ENCODE measurements at places on chromosomes 3 and 15.

GRCh38 chr3:184443364-184443763 is 63.5 kb downstream of the CHRD start:
- DNase-seq = no peak

DNA sequence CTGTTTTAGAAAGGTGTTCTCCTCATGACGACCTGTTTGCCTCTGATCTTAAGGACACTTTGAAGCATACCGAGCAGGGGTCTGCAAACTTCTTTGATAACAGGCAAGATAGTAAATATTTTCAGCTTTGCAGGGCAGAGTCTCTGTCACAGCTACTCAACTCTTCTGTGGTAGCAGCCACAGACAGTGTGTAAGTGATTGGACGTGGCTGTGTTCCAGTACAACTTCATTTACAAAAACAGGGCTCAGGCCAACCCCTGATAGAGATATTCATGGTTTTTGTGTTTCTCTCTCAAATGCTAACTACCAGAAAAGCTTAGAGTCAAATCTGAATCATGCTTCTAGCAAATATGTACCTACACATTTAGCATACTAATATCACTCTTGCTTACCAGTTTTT is 51.5 kb downstream of the TGFBR2 start:
- peak; percentile 50 for DNase-seq

GRCh38 chr15:78104566-78105475 is 12.5 kb downstream of the SH2D7 start:
- DNase-seq = no peak

DNA sequence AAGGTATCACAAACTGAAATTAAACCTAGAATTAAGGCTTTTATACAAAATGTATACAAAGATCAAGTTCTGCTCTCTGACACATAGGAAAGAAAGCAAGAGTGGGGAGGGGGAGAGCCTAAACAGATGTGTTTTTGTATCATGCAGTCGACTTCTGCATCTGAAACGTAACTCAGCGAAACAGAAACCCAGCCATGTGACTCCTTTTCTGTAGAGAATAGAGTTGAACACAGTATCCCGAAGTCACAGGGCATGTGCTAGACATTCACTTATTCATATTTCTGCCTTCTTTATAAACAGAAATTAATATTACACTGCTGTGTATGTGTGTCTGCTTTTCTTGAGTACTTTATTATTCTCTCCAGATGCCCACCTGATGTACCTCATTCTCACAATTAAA is 121.0 kb downstream of the PDZRN3 start:
- DNase-seq = no peak

- peak; percentile 29 for DNase-seq
Observed at GRCh38 chr3:120147072-120147871, 53.0 kb upstream of the GSK3B start.

Data from stimulated activated CD4-positive, alpha-beta T cell treated with anti-CD3 and anti-CD28 coated beads, Interleukin-1b, Interleukin-23, amount 100 ng/mL, for 48 hours (primary cell).